ENCODE measurements at places on chromosomes 2 and 18.

DNA sequence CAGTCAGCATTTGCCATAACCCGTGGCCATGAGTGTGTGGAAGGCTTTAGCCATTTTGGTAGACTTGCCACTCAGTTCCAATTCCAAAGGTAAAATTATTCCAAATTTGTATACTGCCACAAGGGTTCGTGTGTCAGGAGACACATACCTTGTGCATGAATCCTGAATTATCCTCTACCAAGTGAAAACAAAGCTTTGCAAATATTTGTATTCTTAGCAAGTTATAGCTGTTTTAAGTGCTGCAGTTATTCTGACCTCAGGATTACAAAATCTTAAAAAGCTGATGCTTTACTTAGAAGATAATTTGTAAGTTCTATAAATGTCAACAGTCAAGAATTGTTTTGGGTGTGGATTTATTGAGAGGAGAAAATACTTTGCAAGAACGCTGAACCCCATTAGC, 100.6 kb downstream of the ANTXR1 start:
- DNase-seq = no peak

- no peak for DNase-seq
These were observed 19.6 kb downstream of the DHX57 start for GRCh38 chr2:38856165-38856564.

DNA sequence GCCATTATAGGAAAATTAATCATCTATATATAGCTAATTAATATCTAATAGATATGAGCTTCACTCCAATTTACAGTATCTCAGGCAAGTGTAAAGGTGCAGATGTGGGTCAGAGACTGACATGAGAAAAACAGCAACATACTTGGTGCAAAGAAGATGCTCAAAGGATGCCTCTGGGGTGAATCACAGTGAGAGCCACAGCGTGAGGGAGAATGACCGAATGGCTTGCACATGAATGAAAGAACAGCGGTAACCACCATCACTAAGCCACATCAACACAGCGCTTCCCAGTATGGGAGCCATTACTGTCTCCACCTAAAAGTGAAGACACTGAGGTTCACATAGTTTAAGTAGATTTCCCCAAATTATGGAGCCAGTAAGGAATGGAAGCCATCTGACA, 423.4 kb upstream of the ID2 start:
- DNase-seq = no peak

DNA sequence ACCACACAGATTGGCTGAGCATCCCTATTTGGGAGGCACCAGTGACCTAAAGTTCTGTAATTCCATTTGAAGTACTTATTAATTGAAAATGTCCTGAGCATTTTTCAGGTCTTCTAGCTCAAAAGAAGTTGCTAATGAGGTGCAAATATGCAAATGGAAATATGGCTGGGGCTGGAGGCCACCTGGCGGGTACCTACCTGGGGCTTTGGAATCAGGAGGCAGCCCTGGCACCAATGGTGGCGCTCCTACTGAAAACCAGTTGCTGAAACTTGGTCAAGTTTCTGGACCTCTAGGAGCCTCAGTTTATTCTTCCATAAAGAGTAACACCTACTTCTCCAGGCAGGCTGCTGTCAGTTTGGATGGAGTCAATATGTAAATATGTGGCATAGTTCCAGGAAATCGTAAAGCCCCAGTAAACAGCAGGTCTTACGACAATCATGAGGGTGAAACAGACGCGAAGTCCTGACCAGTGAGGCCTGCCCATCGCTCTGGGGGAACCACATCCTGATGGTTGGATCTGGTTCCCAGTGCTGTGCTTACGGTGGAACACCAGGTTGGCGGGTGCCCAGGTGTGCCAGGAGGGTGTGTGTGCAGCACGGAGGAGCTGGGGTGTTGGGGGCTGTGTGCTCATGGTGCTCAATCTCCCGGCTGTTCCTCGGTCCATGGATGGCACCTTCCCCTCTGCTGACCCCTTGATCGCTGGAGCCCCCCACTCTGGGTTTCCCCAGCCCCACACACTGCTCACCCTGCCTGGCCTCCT, 186.1 kb downstream of the TWIST2 start:
- DNase-seq = no peak

DNA sequence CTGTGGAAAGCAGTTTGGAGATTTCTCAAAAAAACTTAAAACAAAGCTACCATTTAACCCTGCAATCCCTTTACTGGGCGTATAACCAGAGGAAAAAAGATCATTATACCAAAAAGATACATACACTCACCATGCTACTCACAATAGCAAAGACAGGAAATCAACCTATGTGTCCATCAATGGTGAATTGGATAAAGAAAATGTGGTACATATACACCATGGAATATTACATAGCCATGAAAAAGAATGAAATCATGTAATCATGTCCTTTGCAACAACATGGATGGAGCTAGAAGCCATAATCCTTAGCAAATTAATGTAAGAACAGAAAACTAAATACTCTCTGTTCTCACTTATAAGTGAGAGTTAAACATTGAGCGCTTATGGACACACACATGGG, 18.6 kb downstream of the ABCA12 start:
- no peak for DNase-seq

GRCh38 chr2:234091432-234091879, 41.0 kb downstream of the SPP2 start:
- no peak for DNase-seq

- no peak for DNase-seq
These were observed 162.3 kb upstream of the ZSWIM2 start for GRCh38 chr2:187011206-187011832.

- DNase-seq = no peak
These were observed 2.3 kb downstream of the RFTN2 start for GRCh38 chr2:197673106-197673505.

DNA sequence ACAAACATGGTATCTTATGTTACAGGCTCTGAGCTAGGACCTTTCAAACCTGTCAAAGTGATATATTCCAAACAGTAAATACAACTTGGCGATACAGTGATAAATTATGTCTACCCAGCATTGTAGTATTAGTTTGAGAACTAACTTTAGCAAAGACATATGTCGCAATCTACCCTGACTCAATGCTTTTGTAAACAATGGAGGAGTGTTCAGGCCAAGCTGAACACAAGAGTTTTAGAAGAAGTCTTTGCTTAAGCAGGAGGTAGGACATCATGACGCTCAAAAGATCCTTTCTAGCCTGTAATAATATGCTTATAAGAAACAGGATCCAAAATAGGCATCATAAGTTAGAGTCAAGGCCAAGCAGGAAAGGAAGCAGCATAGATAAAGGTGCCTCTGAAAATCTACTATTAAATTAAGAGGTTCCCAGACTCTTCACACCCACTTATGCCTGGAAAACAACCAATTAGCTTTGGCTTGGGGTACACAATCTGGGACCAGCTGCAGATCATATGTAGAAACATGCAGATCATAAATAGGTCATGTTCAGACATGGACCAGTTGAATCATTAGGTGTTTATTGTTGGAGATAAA, 132.5 kb downstream of the CSRNP3 start:
- no peak for DNase-seq

GRCh38 chr2:26782876-26783704, 2.8 kb upstream of the CENPA start:
- no peak for DNase-seq

GRCh38 chr2:65128297-65129190, 1.4 kb downstream of the RAB1A start:
- DNase-seq = no peak

Measured in D341Med (cell line).